Common myeloid progenitor, CD34-positive (primary cell): ENCODE measurements at places on chromosomes 5 and 9.
A peak's percentile ranks its signal among the peaks of the same experiment; 100 is the strongest.

- H3K27ac ChIP-seq: no peak overlapping the region
- H3K27me3 ChIP-seq: peaks cover 59% of the 10 kb centered on the region
- no peaks in the 10 kb centered on the region for H3K36me3 ChIP-seq
Measured at GRCh38 chr9:124010303-124010664, 1.3 kb upstream of the LHX2 start.

DNA sequence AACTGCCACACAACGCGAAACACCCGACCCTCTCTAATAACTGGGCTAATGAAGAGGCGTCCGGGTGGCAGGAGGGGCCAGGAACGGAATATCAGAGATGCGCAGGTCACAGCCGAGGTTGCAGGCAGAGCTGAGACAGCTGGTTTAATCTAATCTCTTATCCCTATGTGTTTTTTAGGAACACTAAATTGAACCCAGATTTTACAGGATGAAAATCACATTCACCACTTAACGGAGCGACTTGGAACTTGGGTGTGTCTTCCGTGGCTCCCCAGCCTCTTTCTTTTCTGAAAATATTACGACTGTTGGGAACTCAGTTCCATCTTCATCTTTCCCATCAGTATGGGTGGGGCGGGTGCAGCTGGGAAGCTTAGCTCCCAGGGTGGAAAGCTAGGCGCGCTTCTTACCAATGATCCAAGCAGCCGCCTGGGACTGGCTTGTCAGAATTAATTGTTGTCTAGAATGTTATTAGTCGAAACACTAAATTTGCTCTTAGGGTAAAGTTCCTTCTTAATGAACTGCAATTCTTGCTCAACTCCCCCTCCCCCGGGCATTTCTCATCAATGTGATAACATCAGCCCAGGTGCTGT is 92.5 kb downstream of the IRX2 start:
- no peaks in the 10 kb centered on the region for H3K4me1 ChIP-seq
- H3K36me3 ChIP-seq: no peaks in the 10 kb centered on the region
- H3K27me3 ChIP-seq: no peaks in the 10 kb centered on the region

DNA sequence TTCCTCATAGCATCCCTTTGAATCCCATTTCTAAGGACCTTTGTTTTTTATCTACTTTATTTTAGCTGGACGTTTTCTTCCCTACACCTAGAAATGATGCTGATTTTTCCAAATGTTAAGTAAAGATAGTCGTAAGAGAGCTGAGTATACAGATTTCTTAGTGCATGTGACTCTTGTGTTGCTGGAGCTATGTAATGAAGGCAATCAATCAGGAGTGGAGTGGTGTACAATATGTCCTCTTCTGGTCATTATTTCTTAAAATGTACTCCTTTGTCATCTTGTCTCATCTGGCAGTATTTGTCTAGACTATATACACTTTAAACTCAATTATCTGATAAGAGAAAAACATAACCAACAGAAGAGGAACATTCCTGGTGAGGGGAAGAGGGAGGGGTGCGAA is 13.5 kb downstream of the GAPT start:
- no peak overlapping the region for H3K27ac ChIP-seq
- no peak for DNase-seq
- no peaks in the 10 kb centered on the region for H3K27me3 ChIP-seq
- no peaks in the 10 kb centered on the region for H3K36me3 ChIP-seq
- peaks cover 20% of the 10 kb centered on the region for H3K4me1 ChIP-seq

GRCh38 chr5:138037271-138037670 is 4.4 kb upstream of the FAM13B start:
- H3K27ac ChIP-seq: no peak overlapping the region
- H3K4me3 ChIP-seq: no peak overlapping the region
- DNase-seq: no peak
- peaks cover 6% of the 10 kb centered on the region for H3K4me1 ChIP-seq
- no peaks in the 10 kb centered on the region for H3K27me3 ChIP-seq

DNA sequence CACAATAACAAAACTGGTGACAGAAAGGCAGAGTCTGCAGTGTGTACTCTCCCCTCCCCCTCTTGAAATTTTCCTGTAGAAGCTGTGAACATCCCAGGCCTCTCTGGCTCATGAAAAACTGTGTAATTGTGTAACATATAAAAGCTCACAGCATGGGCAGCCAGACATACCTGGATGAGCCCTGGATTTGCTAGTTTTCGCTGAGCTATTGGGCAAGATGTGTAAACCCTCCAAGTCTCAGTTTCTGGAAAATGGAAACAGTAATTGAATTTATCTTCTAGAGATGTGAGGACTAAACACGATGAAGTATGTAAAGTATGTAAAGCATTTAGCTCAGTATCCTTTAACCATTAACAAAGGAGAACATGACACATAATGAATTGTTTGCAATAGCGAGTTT is 143.2 kb upstream of the ANKH start:
- H3K4me1 ChIP-seq: no peaks in the 10 kb centered on the region
- H3K4me3 ChIP-seq: no peak overlapping the region
- H3K36me3 ChIP-seq: no peaks in the 10 kb centered on the region

GRCh38 chr9:78013934-78014333 is 17.7 kb downstream of the GNAQ start:
- peaks cover 6% of the 10 kb centered on the region for H3K36me3 ChIP-seq
- DNase-seq: no peak
- H3K4me1 ChIP-seq: peaks cover 32% of the 10 kb centered on the region
- no peak overlapping the region for H3K4me3 ChIP-seq
- no peak overlapping the region for H3K27ac ChIP-seq

- no peak overlapping the region for H3K4me3 ChIP-seq
- no peaks in the 10 kb centered on the region for H3K27me3 ChIP-seq
- no peak overlapping the region for H3K27ac ChIP-seq
- peaks cover 9% of the 10 kb centered on the region for H3K36me3 ChIP-seq
Measured at GRCh38 chr9:112615584-112616266, 102.2 kb downstream of the INIP start.

- peaks cover 11% of the 10 kb centered on the region for H3K36me3 ChIP-seq
- no peak overlapping the region for H3K27ac ChIP-seq
- H3K4me1 ChIP-seq: no peaks in the 10 kb centered on the region
- DNase-seq: no peak
- no peaks in the 10 kb centered on the region for H3K27me3 ChIP-seq
Measured at GRCh38 chr5:55429613-55430253, 105.0 kb downstream of the PLPP1 start.

GRCh38 chr5:132323202-132323601 is 29.0 kb downstream of the SLC22A4 start:
- no peak overlapping the region for H3K4me3 ChIP-seq
- no peak for DNase-seq
- H3K36me3 ChIP-seq: no peaks in the 10 kb centered on the region
- no peak overlapping the region for H3K27ac ChIP-seq

DNA sequence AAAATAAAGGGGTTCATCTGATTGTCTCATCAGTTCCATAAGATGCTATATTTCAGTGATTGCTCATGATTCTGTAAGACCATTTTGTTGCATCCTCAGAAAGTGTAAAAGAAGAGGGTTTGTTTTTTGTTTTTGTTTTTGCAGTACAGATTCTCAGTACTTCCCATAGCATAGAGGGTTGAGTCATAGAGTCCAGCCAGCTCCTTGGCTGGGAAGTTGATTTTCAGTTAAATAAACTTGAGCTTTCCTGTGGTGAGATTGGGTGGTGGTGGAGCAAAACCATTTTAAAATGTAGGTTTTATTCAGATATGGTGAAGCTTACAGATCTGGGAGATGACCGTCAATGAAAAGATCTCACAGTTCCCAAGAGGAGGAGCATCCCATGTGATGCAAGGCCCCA is 48.2 kb downstream of the DAPK1 start:
- no peak for DNase-seq
- H3K4me3 ChIP-seq: no peak overlapping the region
- H3K4me1 ChIP-seq: peaks cover 11% of the 10 kb centered on the region
- no peaks in the 10 kb centered on the region for H3K27me3 ChIP-seq
- no peak overlapping the region for H3K27ac ChIP-seq

GRCh38 chr5:132013006-132013689 is 1.7 kb upstream of the ACSL6 start:
- no peak for DNase-seq
- H3K4me3 ChIP-seq: no peak overlapping the region
- no peak overlapping the region for H3K27ac ChIP-seq
- H3K36me3 ChIP-seq: no peaks in the 10 kb centered on the region
- H3K4me1 ChIP-seq: peaks cover 20% of the 10 kb centered on the region

- H3K27ac ChIP-seq: no peak overlapping the region
- no peaks in the 10 kb centered on the region for H3K27me3 ChIP-seq
- H3K4me3 ChIP-seq: no peak overlapping the region
- peaks cover 36% of the 10 kb centered on the region for H3K36me3 ChIP-seq
- no peaks in the 10 kb centered on the region for H3K4me1 ChIP-seq
Measured at GRCh38 chr9:124359426-124359825, 55.8 kb downstream of the PSMB7 start.

DNA sequence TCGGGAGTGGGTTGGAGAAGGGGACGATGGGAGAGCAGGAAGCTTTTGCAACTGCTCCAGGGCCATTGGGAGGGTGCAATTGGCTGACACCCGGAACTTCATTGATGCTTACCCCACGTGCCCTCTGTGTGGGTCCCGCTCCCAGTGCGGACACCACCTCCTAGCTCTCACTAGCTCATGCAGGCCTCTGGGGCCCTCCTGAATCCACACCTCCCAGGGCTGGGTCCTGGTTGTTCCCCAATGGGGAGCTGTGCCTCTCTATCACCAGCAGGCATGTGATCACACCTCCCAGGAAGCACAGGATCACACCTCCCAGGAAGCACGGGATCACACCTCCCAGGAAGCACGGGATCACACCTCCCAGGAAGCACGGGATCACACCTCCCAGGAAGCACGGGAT is 32.1 kb upstream of the FCN2 start:
- DNase-seq: no peak
- no peaks in the 10 kb centered on the region for H3K36me3 ChIP-seq
- H3K27ac ChIP-seq: no peak overlapping the region
- H3K4me1 ChIP-seq: peaks cover 16% of the 10 kb centered on the region
- no peak overlapping the region for H3K4me3 ChIP-seq

GRCh38 chr9:112752334-112753125 is 2.0 kb downstream of the SNX30 start:
- H3K27me3 ChIP-seq: no peaks in the 10 kb centered on the region
- H3K36me3 ChIP-seq: no peaks in the 10 kb centered on the region
- peaks cover 46% of the 10 kb centered on the region for H3K4me1 ChIP-seq
- no peak overlapping the region for H3K27ac ChIP-seq
- DNase-seq: no peak

- no peaks in the 10 kb centered on the region for H3K4me1 ChIP-seq
- H3K27ac ChIP-seq: no peak overlapping the region
- H3K27me3 ChIP-seq: peaks cover 6% of the 10 kb centered on the region
- H3K36me3 ChIP-seq: no peaks in the 10 kb centered on the region
- H3K4me3 ChIP-seq: no peak overlapping the region
- no peak for DNase-seq
Measured at GRCh38 chr9:91623004-91623403, 199.4 kb upstream of the NFIL3 start.

DNA sequence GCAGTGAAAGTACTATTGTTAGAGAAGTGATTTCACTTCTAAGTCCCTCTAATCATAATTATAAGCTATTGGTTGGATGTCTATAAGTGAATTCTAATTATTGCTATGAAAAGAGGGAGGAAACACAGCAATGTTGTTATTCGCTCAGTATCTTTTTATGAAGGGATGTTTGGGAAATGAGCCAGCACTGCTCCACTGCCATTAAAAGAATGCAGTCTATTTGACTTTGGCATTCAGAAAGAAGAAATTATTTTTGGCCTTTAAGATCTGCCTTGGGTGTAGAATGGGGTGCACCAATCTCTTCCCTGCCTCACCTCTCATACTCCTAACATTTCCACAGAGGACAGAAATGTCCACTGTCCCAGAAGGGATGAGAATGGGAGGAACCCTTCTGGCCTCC is 332.0 kb downstream of the SPATA31D1 start:
- H3K36me3 ChIP-seq: no peaks in the 10 kb centered on the region
- DNase-seq: no peak
- H3K27ac ChIP-seq: no peak overlapping the region
- H3K4me1 ChIP-seq: no peaks in the 10 kb centered on the region
- H3K4me3 ChIP-seq: no peak overlapping the region
- H3K27me3 ChIP-seq: no peaks in the 10 kb centered on the region

DNA sequence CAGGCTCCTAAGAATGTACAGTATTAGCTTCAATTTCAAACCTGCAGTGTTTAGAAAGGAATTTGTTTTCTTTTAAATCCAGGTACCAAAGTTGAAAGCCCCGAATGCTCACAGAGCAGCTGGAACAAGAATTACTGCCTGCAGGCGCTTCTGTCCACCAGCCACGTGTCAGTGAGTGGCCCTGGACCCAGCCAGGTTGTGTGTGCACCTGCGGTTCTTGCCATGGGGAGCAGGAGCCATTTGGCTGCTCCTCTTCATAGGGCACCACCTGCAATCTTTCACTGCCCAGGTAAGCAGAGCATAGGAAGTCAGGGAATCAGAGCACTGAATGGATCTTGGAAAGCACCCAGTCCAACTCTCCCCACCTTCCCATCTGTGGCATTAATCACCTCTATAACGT is 79.5 kb upstream of the PIP5K1B start:
- no peaks in the 10 kb centered on the region for H3K27me3 ChIP-seq
- H3K36me3 ChIP-seq: no peaks in the 10 kb centered on the region
- no peak overlapping the region for H3K27ac ChIP-seq
- DNase-seq: no peak
- no peaks in the 10 kb centered on the region for H3K4me1 ChIP-seq
- no peak overlapping the region for H3K4me3 ChIP-seq

- H3K36me3 ChIP-seq: no peaks in the 10 kb centered on the region
- no peak for DNase-seq
- peak overlapping the region; percentile 71 for H3K4me3 ChIP-seq
- H3K27ac ChIP-seq: no peak overlapping the region
- H3K4me1 ChIP-seq: no peaks in the 10 kb centered on the region
Measured at GRCh38 chr5:180353980-180354452, 880 bp upstream of the GFPT2 start.

- no peak for DNase-seq
- H3K27me3 ChIP-seq: no peaks in the 10 kb centered on the region
- peaks cover 12% of the 10 kb centered on the region for H3K36me3 ChIP-seq
Measured at GRCh38 chr9:127739614-127740330, 4.7 kb upstream of the TOR2A start.
